ENCODE measurements at places on chromosomes 7 and 10.

DNA sequence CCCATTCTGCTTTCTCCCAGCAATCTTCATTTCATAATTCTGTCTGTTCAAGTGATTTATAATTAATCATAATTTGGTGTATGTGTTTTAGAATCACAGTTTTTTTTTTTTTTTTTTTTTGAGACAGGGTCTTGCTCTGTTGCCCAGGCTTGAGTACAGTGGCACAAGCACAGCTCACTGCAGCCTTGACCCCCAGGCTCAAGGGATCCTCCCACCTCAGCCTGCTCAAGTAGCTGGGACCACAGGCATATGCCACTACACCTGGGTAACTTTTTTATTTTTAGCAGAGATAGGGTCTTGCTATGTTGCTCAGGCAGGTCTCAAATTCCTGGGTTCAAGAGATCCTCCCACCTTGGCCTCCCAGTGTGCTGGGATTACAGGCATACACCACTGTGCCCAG, 49.2 kb upstream of the PLA2G12B start:
- no peak for DNase-seq

- DNase-seq, result peak; percentile 67
Observed at GRCh38 chr10:62384057-62384446, 9.9 kb downstream of the ZNF365 start.

DNA sequence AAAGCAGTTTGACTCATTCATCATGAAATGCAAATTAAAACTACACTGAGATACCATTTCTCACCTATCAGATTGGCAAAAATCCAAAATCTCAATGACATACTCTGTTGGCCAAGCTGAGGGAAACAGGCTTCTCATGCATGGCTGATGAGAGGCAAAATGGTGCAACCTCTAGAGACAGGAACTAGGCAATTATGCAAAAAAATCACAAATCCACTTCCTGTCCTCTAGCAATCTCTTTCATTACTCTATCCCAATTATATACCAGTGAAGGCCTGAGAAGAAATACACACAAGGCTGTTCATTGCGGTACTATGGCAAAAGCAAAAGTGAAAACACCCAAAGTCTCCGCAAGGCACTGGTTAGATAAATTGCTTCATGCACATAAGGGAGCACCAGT, 25.9 kb upstream of the PTPRN2 start:
- no peak for DNase-seq

DNA sequence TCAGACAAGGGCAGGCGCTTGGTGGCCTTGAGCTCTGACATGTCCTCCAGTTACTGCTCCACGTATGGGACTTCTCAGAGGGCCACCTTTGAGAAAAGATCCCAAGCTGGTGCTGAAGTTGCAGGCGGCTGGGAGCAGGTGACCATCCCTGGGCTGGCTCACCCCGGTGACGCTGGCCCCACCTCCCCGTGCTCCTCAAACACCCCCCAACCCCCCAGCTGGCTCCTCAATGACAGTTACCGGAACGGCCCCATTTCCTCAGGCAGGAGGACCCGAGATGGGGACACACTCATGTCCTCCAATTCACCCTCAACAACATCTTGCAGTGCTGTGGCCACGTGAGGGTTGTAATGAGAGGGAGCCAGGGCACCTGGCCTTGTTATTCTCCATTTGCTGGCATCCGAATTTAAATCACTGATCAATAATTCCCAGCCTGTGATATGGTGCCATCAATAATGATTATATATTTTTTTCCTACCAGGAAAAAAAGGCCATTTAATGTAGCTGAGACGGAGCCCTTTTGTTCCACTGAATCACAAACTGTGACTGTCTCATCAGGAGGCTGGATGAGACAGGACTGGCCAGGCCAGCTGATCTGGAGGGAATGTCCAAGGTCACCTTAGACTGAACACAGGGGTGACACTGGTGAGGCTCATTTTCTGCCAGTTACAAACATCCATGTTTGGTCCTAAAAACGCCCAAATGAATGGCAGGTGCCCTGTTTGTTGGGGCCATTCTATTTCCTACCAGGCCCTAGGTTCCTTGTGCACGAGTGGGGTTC, 64.5 kb downstream of the CHST15 start:
- DNase-seq, result no peak

DNA sequence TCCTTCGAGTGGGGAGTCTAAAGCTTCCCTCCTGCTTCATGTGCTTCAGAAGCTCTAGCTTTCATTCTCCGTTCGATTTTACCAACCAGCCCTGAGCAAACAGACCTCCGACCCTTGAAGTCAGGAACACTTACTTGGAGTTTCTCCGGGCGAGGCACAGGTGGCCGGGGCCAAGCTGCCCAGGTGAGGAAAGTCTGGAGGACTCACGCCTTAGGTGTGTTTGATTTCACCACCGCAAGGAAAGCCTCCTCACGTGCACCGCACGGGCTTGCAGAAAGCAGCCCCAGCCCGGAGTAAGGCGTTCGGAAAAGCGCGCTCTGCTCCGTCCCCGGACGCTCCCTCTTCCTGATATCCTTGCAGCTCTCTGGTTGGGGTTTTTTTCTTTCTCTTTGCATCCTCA, 30.1 kb upstream of the CNPY1 start:
- DNase-seq, result no peak

DNA sequence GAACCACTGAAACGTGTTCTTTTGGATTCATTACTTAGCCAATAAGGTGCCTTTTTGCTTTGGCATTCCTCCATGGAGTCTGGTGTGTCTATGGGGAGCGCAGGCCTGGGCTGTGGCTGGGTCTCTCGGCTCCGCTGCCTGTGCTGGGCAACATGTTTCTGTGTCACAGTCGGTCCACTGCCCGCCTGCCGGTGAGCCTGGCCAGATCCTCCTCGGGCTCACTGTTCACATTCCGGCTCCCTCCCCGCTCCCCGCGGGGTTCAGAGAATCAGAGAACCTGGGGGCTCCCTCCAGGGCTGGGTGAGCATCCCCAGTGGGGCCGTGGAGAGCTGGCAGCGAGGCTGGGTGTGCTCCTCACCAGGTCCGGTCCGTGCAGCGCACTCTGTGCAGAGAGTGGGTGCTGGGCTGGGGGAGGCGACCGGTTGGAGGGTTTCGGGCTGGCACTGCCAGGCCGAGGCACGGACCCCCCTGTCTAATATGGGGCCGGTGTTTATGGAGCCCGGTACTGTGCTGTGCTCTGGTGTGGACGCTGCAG, 70.4 kb downstream of the INPP5A start:
- DNase-seq, result no peak

- DNase-seq, result no peak
Observed at GRCh38 chr7:129947701-129948100, 5.1 kb downstream of the UBE2H start.

DNA sequence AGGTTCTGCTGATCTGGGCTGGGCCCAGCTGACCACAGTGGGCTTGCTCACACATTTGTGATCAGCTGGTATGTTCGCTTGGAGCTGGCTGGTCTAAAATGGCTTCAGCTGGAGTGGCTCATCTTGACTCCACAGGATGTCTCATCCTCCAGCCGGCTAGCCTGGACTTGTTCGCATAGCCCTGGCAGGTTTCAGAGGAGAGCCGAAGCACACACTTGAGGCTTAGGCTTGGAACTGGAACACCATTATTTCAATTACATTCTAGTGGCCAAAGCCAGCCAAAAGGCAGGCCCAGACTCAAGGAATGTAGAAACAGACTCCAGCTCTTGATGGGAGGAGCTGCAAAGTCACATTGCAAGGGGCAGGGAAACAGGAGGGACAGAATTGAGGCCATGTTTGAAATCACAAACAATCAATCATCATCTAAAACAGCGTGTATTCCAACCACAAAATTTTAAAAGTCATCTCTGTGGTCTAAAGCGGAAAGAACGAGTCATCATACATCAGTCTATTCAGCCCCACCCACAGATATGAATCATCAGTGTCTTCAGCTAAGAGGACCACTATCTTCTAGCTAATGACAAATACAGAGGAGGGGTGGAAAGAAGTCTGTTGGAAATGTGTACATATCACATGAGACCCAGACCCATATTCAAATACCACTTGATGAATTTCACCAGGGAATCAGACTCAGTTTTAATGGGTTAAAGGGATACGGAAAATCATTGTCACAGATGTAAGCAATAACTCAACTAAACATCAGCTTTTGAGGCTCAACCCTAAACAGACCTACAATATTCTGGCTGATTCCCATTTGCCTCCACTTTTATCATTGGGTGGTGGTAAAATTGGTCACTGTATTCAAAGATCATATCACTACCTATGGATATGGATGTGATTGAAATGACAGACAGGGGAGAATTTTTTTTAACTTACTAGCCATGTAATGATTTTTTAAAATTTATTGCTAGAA, 139.0 kb upstream of the MKLN1 start:
- peak; percentile 99 for DNase-seq

DNA sequence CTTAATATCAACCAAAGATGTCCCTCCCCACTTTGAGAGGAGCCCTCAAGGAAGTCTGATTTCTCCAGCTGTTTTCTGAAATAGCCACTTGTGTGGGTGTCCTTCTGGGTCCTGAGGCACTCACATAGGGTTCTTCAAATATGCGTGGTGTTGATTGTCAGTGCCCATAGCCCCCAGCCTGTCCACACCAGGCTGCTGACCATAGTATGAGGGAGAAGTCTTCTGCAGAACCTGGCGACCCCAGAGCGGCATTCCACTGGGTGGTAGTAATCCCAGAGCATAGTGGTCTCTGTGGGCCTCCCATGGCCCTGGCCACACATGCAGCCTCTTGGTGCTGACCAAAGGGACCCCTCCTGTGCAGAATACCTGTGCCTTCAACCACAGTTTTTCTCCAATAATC, 82.7 kb upstream of the MACROH2A2 start:
- no peak for DNase-seq

- no peak for DNase-seq
Observed at GRCh38 chr10:74827694-74828093, 1.3 kb downstream of the KAT6B start.

DNA sequence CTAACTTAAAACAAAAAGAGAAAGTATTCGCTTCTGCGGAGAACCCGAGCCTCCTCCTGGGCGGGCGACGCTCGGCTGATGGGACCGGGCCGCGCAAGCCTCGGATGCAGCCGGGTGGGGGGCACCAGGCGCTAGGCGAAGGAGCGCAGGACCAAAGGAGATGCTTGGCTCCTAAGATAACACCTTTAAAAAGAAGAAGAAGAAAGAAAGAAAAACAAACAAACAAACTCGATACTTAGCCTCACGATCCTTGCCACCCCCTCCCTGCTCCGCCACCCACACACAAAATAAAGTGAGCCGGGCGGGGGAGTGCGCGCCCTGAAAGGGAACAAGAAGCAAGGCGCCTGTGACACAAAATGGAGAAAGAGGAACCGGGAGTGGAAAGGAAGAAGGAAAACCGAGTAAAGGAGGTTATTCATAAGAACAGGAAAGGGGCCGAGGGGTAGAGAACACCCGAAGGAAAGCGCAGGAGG, 34.0 kb upstream of the EBLN1 start:
- DNase-seq, result peak; percentile 36
